ENCODE measurements at places on chromosomes 7 and 10.

- DNase-seq = no peak
Observed at GRCh38 chr10:16907687-16908086, 90.5 kb upstream of the RSU1 start.

- DNase-seq = no peak
Observed at GRCh38 chr10:42755556-42756093, 27.0 kb upstream of the BMS1 start.

- DNase-seq = peak; percentile 55
Observed at GRCh38 chr10:123043409-123043925, 34.7 kb downstream of the ACADSB start.

GRCh38 chr7:28992798-28993197 lies 34.7 kb upstream of the TRIL start:
- DNase-seq = no peak

DNA sequence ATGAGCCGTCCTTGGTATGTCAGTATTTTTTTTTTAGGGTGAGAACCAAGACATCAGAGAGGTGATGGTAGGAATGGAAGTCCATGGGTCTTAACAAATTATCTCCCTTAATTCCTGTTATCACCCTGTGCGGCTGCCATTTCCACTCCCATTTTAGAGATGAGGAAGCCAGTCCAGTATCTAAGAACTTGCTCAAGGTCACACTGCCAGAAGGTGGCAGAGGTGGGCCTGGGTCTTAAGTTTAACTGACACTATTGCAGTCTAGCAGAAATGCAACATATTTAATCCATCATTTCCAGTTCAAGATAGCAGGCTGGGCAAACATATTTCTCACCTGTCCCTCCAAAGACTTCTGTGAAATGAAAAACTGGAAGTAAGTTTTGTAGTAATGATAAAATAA lies 108.3 kb downstream of the GLI3 start:
- DNase-seq = no peak

DNA sequence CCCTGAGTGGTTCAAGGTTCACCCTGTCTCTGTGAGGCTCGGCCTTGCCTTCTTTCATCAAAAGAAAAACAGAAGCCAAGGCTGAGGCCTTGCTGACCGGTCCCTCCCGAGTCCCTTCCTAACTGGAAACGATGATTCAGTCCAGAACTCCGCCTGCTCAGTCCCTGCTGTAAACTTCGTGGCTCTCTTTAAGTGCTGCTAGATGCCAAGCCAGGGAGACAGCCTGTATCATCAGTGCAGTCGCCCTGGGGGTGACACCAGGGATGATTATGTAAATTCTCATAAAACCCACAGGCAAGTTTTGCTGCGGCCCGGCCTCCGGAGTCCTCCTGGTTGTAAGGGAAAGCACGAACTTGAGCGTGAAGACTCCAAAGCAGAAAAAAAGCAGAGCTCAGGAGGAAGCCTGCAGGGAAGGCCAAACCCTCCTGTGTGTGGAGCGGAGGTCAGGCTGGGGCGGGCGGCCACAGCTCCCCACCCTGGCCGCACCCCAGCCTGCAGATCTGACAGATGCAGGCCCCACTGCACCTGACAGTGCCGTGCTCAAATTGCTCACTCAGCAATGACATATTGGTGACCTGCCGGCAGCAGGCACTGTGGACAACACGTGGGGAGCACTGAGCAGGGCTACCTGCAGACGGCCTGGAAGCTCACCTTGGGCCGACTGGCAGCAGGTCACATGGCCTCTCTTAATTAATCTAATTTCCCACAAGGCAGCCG lies 123.4 kb downstream of the DYNC2I1 start:
- no peak for DNase-seq

GRCh38 chr7:101701153-101701794 lies 72.2 kb upstream of the MYL10 start:
- no peak for DNase-seq

- DNase-seq = no peak
Observed at GRCh38 chr10:77207182-77207827, 430.3 kb downstream of the KCNMA1 start.

DNA sequence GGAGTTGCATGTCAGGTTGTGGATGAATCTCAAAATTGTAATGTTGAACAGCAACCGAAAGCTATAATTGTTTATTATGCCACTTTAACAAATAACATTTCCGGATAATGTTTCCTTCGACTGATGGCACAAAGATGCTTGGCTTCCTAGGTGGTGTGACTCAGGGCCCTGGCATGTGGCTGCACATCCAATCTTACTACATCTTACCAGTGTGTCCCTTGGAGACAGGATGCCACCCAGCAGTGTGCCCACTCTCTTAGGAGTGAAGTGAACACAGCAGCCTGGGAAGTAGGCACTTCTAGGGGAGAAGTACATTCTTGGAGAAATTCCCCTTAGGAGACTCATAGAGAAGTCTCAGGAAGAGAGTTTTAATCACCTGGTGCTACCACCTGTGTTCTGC lies 33.0 kb upstream of the GPR26 start:
- DNase-seq = no peak

- no peak for DNase-seq
Observed at GRCh38 chr7:154795014-154795413, 207.9 kb downstream of the PAXIP1 start.

DNA sequence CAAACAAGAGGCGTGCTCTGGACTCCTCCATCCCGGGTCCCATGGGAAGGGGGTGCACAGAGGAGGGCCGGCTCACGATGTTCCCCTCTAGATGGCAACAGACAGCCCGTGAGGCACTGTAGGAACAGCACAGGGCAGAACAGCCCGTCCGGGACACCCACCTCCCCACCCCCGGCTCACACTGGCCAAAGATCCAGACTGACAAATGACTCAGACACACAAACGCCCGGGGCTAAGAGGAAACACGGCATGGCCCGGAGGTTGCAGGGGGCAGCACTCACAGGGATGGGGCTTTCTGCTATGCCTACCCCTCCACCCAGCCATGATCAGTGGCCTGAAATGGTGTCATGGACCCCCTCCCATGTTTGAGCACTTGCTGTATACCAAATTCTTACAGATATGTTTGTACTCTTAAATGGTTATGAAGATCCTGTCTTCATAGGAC lies 4.9 kb upstream of the ELN start:
- DNase-seq = peak; percentile 29

- DNase-seq = no peak
Observed at GRCh38 chr7:100489824-100490223, 6.1 kb downstream of the NYAP1 start.

- DNase-seq = no peak
Observed at GRCh38 chr10:43122096-43122495, 16.1 kb upstream of the CSGALNACT2 start.

GRCh38 chr7:149768931-149769330 lies 4.5 kb downstream of the ZNF467 start:
- DNase-seq = no peak

- peak; percentile 99 for DNase-seq
Observed at GRCh38 chr7:40717242-40717641, 582.4 kb downstream of the SUGCT start.

- no peak for DNase-seq
Observed at GRCh38 chr7:95980167-95980566, 207.8 kb downstream of the DYNC1I1 start.

DNA sequence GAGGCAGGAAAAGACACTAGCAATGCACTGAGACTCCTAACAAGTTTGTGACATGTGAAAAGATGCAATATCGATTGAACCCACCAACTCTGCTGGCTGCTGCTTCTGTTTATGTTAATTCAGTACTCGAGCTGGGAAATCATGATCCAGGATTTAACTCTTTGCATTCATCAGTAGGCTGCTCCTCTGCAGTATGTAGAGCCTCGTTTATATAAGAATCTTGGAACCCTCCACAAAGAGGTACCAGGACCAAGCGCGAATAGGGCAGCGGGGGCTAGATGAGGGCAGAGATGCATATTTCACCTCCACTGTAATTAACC lies 7.8 kb downstream of the PRKAG2 start:
- no peak for DNase-seq

DNA sequence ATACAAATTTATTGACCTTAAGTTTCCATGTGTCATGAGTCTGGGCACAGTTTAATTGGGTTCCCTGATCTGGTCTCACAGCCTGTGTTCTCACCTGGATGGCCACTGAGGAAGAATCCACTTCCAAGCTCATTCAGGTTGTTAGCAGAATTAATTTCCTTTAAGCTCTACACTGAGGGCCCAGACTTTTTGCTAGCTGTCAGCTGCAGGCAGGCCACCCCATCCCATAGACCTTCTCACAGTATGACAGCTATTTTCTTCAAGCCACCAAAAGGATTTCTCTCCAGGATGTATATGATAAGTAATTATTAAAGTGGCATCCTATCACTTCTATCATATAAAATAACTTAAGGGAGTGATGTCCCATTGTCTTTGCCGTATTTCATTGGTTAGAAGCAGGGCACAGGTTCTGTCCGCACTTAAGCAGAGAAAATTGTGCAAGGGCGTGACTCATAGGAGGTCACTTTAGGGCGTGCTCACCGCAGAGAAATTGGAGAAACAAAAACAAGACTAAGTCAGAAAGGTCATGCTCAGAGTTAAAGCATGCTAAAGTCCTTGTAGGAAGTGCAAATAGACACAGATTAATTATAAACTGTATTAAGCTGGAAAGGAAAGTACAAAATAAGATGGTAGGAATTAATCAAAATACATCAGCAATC lies 109.9 kb downstream of the AHR start:
- DNase-seq = peak; percentile 93

DNA sequence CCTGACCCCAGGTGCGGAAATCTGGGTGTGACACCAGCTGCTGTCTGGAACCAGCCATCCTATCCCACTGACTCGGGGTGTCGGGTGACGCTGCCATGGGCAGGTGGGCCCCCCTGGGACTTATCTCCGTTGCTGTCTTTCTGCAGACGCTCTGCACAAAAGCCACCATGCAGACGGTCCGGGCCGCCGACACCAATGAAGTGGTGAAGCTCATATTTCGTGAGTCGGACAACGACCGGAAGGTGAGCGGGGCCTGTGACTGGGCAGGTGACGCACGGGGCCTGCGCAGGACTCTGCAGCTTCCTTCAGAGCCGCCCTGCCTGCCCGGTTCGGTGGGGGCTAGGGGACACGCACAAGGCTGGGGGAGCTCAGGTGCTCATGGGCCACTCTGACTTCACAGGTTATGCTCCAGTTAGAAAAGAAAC lies 36.6 kb downstream of the NKX6-2 start:
- no peak for DNase-seq

DNA sequence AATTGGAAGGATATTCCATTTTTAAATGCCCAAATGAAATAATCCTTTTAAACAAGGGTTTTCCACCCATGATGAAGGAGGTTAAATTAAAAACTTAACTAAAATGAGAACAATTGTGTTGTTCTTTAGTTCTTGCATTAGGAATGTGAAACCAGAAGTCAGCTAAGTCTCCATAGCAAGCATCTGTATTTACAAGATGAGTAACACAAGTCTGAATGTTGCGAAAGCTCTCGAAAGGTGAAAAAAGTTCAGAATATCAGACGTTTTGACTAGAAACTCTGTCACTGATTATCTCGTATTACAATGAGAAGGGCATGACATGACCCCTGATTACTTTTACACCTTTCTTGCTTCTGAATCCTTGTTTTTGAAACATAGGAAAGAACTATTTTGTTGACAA lies 149.6 kb downstream of the BICC1 start:
- no peak for DNase-seq

DNA sequence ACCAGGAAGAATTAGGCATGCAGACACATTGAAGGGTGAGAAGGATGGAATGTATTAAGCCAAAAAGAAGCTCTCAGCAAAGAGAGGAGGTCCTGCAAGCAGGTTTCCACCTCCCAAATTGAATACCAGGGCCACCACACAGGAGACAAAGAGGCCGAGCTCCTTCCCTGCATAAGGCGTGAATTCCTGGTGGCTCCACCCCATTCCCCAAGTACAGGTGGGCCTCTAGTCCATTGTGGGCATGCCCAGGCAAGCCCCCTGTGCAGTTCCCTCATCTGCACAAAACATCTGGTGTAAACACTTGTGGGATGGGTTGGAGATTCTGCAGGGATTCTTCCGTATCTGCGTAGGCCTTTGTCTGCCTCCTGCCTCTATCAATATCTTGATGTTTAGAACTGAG lies 817.5 kb downstream of the NRG3 start:
- no peak for DNase-seq

DNA sequence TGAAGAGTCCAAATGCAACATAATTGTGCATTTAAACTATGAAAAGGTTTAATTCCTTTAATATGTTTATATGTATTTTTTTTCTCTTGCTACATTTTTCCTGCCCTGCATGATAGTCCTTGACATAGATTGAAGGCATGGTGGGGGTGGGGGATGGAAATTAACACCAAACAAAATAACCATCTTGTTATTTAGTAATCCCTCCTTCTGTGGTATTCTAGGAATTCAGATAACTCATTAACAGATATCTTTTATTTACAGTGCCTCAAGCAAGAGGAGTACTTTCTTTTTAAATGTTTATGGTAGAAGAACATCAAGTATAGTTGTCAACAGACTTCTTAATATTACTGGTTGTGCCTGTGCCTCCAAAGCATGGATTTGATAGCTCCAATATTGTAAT lies 337.6 kb upstream of the SEMA3A start:
- DNase-seq = no peak

GRCh38 chr7:82957521-82957920 lies 205.2 kb downstream of the PCLO start:
- no peak for DNase-seq

DNA sequence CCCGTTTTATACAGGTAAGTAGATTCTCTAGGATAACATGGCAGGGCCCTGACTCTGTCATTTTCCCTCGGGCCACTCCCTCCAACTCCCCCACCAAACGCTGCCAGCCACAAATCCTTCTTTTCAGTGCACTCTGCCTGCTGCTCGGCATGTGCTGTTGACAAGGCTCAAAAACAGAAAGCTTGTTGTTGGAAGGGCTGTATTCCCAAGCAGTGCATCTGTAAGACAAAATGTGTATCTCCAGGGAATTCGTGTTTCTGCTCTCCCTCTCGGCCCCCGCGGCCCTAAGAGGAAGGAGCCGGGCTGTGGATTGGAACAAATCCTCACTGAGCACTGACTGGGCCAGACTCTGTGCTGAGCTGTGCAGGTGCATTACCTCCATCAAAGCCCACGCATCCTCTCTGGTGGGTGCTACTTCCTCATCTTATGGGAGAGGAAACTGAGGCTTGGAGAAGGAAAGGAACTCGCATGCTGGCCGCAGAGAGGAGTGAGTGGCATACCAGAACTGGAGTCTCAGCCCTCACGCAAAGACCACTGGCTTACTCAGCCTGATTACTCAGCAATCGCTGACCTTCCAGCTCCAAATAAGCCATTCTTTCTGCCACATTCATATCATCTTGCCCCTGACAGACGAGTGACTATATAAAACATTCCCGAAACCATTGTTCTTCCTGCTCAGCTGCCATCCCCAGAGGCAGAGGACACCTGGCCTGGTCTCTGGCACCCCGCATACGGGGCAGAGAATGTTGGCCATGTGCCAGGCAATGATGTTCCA lies 33.5 kb upstream of the ENO4 start:
- DNase-seq = no peak

- peak; percentile 43 for DNase-seq
Observed at GRCh38 chr10:28533571-28534304, 820 bp downstream of the WAC start.

- no peak for DNase-seq
Observed at GRCh38 chr7:12610899-12611298, 40.4 kb downstream of the SCIN start.

All from LoVo (cell line).